ENCODE measurements at places on chromosomes 6 and 20.

DNA sequence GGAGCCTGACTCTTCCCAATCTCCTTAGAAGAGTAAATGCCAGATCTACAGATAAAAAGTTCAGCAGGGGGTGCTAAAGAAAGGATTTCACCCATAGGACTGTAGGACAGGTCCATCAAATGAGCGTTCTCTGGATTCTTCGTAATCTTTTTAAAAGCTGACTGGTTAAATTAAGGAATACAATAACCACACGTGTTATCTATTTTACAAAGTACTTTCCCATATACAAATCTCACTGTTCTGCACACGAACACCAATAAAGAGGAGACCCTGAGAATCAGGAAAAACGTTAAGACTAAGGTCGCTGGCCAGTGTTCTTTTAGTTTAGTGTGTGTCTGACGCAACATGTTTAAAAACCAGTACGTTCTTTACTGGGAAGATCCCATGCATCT, 542 bp downstream of the TUBE1 start:
- DNase-seq, result peak; percentile 34

DNA sequence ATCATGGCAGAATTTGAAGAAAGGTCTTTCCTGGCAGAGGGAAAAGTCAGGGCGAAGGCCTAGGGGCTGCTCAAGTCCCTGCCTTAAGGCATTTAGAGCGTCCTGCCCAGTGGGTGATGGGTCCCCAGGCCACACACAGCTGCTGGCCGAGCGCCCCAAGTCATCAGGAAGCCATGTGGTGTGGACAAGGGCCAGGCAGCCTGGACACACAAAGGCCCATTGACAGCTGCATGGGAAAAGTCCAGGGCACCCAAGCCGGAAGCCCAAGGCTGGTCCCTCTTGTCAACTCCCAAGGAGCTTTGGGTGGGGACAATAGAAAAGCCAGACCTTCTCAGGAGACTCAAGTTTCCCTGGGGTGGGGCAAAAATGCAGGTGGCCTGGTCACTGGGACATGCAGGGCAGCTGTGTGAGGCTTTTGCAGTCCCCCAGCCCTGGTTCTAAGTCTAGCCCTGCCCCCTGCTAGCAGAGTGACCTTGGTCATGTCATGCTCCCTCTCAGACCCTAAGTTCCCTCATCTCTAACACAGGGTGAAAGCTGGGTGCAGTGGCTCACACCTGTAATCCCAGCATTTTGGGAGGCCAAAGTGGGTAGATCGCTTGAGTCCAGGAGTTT, 44.3 kb upstream of the PTGIS start:
- no peak for DNase-seq

DNA sequence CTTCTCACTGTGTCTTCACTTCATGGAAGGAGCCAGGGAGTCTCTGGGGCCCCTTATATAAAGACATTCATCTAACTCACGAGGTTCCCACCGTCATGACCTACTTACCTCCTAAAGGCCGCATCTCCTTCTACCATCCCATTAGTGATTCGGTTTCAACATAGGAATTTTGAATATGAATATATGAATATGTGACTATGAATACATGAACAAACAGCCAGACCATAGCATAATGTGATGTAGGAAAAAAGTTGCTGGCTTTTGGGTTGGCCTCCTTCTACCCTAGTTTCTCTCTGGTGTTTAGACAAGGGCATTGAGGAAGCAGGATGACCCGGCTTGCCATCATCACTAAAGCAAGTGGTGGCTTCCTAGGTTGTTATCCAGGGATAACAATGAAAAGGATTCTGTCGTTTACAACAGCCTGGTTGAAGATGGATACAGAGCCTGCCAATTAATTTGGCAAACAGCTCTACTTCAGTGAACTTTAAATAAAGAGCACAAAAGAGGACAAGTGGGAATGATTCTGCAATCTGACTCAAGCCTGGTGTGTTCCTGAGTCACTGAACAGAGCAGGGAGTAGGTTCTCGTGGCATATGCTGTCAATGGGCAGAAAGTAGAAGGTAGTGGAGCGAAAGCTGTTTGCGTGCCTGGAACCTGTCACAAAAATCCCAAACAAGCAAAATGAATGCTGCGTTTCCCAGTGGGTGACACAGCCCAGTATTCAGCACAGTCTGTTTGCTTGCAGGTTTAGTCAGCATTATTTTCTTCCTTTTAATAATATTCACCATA, 44.0 kb upstream of the DOK5 start:
- no peak for DNase-seq

GRCh38 chr6:44025226-44025625, 102.0 kb downstream of the MRPL14 start:
- no peak for DNase-seq

DNA sequence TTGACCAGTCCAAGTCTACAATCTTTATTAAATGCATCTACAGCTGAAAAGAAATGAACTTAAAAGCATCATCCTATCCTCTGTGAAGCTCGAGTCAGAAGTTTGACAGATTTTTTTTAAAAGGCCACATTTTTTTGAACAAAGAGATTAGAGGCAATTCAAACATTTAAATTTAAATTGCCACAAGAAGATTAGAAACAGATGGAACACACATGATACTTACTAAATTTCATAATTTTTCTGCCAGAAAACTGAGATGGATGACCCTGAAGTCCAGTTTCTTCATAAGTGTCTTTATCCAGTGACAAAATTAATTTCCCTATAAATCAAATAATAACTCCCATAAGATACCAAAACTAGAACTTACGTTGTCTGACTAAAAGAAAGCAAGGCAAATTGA, 4.3 kb downstream of the RPP40 start:
- no peak for DNase-seq

GRCh38 chr6:158770533-158771330, 48.4 kb downstream of the EZR start:
- no peak for DNase-seq

DNA sequence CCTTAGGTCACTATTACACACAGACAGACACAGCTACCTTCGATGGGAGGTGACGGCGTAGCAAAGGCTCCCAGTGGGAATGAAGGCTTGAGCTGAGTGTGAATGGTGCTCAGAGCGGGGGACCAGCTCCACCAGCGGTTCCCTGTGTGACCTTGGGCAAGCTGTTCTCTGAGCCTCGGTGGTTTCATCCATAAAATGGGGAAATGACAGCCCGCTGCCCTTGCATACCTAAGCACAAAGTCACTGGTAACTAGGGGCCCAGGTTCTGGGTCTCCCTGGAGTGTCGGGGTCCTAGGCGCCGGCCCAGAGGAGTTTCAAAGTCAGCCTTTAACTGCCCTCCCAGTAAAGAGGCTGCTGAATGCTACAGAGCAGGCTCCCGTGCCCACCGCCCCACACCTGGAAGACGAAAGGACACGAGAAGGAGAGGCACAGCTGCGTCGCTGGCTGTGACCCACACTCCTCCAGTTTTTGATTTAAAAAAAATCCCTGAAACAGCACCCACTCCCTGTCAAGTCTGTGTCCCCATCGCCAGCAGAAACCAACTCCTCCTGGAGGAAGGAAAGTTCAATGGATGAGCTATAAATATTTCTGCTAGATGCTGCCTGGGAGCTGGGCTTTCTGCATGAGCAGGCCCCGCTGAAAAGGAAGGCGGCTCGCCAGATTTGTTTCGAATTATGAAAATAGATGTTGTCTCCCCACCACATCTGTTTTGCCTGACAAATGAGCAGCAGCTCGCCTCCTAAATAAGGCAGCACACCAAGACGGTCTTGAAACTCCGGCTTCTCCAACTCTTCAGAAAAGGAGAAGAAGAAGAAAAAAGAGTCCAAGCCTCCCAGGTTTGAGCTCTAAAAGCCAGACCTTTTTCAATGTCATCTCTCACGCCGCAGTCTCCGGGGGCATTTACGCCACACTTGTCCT, 27.4 kb downstream of the PMEPA1 start:
- DNase-seq, result peak; percentile 17

DNA sequence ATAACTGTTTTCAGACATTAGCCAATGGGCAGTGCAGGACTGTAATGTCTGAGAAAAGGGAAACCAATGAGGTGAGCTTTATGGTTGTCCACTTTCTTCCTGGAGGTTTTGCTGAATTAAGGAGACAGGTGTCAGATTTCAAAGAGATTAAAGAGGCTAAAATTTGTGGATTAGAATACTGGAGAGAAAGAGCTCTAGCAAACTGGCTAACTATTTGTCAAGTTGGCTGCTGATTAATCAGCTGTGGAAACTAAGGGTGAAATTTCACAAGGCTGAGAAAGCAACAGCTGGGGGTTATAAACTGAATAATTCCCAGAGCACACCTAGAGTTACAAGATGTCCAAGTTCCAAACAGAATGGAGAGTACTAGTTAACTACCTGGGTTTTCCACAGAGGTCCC, 198.9 kb downstream of the TBC1D32 start:
- DNase-seq, result no peak

- no peak for DNase-seq
Measured at GRCh38 chr20:16240355-16240754, 332.9 kb downstream of the KIF16B start.

DNA sequence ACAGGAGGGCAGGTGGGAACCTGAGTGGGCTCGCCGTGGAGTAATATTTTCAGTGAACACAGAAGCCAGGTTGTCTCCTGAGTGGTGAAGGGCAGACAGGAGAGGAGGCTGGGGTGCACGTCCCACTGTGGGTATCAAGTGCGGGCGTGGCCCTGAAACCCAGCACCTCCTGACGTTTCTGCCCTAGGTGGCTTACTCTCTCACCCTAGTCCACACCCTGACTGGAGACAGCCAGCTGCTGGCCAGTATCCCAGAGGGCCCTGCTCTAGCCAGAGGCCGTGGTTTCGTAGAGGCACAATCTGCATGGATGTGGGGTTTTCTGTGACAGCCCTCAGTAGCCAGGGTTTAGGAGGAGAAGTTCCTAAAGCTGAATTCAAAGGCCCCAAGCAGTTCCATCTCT, 86.7 kb downstream of the TRERF1 start:
- DNase-seq, result no peak

DNA sequence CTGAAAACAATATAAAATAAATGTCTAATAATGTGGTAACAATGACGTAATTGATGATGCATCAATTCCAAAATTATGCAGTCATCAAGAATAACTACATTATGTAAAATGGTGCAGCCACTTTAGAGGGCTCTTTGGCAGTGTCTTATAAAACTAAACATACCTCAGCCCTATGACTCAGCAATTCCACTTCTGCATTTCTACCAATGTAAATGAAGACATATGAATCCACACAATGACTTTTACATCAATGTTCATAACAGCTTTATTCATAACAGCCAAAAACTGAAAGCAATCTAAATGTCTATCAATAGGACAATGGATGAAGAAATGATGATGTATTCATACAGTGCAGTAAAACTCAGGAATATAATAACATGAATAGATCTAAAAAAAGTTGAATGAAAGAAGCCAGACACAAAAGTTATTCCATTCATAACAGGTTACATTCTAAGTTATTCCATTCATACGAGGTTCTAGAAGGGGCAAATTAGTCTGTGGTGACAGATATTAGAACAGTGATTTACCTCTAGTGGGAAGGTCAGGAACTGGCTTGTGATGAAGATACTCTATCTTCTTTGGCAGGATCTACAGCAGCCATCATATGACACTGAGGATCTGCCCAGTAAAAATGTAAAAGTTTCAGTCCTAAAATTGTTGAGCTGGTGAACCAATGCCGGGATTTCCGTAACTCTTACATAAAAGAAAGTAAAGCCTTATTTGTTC, 396.1 kb downstream of the PLCB1 start:
- DNase-seq, result peak; percentile 79

DNA sequence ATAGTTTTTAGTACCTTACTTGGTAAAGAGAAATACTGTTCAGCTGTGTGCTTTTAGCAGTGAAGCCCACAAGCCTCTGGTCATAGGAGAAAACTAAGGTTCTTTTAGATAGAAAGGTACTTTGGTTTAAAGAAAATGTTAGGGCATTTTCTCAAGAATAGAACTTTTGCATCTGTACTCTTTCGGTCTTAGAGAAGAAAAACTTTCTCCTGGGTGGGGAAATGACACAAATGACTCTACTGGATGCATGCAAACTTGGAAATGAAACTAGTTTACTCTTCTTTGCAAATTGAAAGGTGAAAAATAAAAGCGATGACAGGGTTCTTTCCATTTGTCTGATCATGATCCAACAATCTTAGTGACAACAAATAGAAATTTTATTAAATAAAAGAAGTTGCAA, 2.1 kb upstream of the TMEM217 start:
- DNase-seq, result no peak

DNA sequence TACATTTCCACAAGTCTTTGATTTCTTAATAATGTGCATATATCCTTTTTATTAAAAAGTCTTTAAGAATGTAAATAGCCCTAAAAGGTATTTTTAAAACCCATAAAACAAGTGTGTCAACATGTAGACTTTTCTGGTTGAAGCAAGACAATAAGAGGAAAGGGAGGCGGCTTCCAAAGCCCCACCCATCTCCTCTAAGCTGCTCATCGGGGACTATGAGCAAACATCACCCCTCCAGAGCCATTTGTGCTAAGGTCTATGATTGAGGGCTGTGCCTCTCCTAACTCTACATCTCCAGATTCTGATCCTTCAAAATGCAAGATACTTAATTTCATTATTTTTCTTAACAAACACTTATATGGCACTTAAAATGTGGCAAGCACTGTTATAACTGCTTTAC, 2.5 kb upstream of the NAA20 start:
- no peak for DNase-seq

DNA sequence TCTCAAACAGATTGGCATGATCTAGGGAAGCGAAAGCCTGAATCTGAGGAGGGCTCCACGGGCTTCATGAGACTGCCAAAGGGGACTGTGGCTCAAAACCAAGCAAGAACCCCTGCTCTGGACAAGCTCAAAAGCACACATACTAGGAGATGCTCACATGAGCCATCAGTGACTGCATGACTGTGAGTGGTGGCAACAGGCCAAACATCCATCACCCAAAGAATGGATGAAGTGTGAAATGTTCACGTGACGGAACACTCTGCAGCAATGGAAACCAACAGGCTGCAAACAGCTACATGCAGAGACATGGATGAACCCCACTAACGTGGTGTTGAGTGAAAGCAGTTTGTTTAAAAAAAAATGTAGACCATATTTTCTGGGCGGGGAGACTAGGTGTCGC, 136.3 kb downstream of the PREX1 start:
- no peak for DNase-seq

DNA sequence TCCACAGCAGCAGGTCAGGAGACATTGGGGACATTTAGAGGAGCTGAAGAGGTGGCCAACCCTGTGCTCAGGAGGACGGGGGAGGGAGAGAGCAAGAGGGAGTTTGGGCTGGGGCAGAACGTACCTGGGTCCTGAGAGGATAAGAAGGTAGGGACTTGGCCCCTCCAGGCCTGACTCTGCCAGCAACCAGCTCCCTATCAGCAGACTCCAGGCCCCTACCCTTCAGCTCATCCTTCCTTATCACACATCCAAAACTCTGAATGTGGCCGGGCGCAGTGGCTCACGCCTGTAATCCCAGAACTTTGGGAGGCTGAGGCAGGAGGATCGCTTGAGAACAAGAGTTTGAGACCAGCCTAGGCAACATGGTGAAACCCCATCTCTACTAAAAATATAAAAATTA, 5.0 kb downstream of the STMN3 start:
- DNase-seq, result no peak

Data from fibroblast of skin of left biceps (primary cell).